ENCODE measurements at places on chromosomes 2 and 18.

DNA sequence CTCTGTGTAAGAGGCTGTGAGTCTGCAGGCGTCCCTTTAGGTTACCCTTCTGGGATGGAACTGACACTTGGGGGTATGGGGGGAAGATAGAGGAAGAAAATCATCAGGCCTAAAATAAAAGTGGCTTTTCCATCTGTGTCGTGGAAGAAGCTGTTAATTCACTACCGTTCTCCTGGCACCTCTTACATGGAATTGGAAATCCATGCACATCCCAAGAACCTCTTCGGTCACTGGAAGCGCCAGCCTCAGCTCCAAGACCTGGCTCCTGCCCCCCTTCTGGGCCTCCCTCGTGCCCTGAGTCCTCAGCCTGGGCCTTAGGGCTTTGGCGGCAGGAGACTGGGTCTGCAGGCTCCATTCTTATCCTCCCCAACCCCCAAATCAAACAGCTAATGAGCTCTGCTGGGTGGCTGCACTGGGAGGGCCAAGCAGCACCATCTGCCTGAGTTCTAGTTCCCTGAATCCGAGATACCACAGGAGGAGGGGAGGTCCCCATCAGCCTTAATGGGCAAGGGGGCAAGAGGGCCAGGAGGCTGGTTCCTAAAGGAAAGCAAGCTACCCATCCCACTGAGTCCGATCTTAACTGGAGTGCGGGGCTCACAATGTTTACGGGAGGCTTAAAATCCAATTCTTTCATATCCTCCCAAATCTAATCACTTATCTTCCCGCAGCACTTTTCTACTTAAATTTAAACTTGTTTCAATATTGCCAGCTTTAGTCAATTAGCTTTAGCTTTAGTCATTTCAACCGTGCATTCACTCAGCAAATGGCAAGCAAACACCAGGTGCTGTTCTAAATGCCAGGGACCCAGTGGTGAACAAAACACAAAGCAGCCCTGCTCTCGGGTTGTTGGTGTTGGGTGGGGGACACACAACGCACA is 52.8 kb downstream of the FAM178B start:
- no peak for DNase-seq

GRCh38 chr2:128437204-128437565 is 118.5 kb upstream of the HS6ST1 start:
- no peak for DNase-seq

GRCh38 chr2:206665251-206665650 is 23.0 kb downstream of the FAM237A start:
- no peak for DNase-seq

DNA sequence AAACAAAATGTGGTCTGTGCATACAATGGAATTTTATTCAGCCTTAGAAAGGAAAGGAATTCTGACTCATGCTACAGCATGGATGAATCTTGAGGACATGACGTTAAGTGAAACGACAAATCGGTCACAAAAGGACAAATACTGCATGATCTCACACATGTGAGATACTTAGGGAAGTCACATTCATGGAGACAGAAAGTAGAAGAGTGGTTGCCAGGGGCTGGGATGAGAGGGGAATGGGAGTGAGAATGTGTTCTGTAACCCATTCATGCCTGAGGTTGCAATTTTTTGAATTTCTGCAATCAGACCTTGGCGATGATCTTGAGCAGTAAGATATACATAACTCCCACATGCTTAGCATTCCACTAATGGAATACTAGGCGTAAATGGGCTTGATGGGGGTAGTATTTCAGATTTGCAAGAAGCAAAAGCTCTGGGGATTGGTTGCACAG is 22.0 kb downstream of the FHL2 start:
- DNase-seq: no peak

DNA sequence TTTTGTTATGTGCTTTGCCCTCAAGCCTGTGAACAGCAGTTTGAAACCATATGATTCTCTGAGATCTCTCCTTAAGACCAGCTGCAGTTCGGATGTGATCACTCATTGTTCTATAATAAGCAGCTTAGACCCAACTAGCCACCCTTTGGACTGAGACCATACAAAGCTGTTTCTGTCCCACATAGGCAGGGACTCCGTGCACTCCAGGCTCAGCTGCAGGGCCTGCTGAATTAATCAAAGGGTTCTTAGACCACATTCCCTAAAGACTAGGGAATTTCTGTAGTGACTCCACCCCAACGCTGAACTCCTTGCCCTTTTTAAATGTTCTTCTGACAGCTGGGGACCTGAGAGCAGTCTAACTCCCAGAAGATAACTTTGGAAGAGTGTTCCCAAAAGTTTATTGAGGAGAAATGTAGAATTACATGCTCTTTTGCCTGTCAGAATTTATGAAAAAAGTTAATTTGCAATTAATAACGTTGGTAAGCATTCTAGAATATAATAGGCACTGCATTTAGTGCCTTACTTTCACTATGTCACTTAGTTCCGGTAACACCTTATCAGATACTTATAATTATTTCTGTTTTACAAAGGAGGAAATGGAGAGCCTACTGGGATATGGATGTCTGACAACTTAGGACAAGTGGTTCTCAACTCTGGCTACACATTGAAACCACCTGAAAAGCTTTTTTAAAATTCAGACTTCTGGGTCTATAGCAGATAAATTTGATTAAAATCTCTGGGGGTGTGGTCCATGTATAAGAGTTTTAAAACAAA is 42.3 kb downstream of the GULP1 start:
- no peak for DNase-seq

GRCh38 chr2:36329746-36330472 is 25.7 kb upstream of the CRIM1 start:
- DNase-seq: no peak

DNA sequence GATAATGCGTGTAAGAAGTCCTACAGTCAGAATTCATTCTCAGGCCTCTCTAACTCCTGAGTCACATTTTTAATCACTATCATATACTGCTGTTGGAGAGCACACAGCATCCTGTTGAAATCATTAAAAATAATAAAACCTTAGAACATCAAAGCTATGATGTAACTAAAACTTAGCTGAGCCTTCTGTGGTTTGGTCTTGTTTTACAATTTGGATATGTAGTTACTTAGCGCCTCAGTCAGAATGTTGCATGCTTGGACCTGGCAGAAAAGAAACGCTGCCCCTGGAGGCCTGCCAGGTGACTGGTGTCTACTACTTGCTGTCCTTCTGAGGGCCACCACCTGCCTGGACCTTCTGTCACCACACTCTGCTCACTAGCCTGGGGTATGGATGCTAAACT is 261.1 kb upstream of the RASGRP3 start:
- DNase-seq: no peak

Data from stimulated activated CD4-positive, alpha-beta T cell treated with anti-CD3 and anti-CD28 coated beads, Interleukin-1b, Interleukin-23, amount 100 ng/mL, for 4 hours (primary cell).